Tibial nerve (tissue), 4 donors: ENCODE measurements at places on chromosomes 7 and 10.
A peak's percentile ranks its signal among the peaks of the same experiment; 100 is the strongest.

- no peak for DNase-seq
Observed at GRCh38 chr10:48404646-48405045, 98.2 kb downstream of the MAPK8 start.

DNA sequence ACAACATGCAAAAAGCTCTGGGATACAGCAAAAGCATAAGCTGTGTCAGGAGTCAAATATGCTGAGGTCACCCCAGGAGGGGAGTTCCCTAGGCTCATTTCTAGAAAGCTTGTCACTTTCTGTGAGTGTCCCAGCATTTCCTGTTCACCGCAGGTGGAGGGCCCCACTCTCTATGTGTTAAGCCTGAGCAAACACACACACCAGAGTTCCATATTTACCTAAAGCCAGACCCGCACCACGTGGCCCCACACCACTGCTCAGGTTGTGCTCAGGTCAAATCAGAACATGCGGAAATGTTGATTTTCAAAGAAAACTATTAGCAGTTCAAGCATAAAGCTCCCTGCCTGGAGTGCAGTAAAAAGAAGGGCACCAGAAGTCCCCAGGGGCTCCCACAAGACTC, 259.6 kb upstream of the PPP2R2D start:
- DNase-seq: no peak

- no peak for DNase-seq
Observed at GRCh38 chr10:129544205-129545202, 77.5 kb downstream of the MGMT start.

DNA sequence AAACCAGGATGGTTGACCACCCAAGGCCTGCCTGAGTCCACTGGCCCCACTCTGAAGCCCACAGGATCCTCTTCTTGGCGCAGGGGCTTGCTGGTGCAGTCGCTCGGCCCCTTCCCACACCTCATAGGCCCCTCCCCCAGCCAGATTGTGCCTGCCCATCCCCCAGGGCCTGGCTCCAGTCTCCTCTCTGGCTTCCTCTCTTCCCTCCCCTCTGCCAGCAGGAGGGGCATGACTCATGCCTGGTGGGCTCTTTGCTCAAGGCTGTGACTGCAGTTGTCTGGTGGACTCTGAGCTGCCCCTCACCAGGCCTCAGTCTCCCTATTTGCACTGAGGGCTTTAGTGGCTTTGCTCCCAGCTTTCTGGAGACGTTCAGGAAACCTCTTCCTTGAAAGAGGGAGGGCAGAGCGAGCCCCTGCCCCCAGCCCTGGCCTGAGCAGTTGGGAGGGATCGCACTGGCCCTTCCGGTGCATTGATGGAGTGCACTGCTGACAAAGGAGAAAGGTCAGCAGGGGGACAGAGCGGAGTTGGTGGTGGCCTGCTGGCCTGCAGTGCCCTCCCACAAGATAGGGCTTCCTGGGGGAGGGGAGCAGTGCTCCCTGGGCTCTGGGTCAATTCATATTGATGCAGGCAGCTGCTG, 60.7 kb downstream of the ZMIZ1 start:
- no peak for DNase-seq

DNA sequence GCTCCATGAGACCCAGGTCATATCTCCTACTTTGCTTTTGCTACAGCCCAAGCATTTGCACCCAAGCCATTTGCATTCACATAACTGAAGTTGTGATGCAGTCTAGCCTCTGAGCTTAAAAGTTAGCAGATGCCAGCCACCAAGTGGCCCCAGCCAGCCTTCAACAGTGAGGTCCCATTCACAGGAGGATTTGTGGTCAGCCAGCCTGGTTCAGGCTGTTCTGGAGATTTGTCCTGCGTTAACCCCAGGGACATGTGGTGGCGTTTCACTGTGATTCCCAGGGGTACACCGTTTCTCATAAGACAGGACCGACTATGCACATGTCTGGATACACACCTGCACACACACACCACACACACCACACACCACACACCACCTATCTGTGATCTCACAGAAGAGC, 51.2 kb downstream of the GPR26 start:
- no peak for DNase-seq

DNA sequence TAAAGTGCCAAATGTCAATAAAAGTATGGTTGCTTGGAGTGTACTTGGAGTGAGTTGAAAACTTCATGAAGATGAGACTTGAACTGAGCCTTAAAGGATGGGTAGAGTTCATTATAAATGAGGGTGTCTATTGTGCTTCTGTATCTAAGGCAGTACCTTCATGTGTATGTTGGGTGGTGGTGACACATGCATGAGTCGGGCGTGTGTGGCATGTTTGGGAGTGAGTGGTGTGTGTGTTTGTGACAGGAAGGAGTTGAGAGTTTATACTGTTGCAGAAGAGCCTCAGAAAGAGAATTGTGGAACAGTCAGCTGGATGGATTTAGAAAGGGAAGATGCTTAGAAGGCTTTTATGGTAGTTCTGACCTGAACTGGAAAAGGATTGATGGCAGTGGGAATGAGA, 6.0 kb upstream of the ZRANB1 start:
- DNase-seq: no peak

DNA sequence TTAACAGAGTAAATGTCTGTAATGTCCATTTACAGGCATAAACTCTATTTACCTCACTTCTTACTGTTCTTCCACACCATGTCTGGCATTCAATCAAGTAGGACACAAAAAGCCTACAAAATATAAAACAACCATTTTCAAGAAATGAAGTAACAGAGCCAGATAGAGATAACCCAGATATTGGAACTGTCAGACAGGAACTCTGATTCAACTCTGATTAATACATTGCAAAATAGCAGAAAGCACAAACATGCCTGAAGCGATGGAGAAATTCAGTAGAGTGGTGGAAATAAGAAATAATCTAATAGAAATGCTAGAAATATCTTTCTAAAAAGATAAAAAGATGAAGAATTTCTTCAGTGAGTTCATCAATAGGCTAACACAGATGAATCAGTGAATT, 964.4 kb downstream of the PCDH15 start:
- no peak for DNase-seq

DNA sequence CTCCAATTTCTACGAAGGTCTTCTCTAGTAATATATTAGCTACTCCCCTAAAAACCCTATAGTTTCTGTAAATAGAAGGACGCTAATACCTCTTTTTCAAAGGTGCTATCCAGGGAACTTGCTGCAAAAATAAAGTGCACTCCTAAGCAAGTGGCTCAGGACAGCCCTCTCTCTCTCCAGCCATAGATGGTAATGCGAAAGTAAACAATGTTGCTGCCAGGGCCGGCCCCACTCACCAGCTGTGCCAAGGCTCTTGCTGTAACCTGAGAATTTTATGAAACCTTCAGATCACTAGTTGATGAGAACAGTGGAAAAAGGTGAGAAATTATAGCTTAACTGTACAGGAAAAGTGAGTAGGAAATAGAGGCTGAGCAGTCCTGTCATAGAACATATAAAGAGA, 10.9 kb upstream of the TAS2R39 start:
- no peak for DNase-seq

DNA sequence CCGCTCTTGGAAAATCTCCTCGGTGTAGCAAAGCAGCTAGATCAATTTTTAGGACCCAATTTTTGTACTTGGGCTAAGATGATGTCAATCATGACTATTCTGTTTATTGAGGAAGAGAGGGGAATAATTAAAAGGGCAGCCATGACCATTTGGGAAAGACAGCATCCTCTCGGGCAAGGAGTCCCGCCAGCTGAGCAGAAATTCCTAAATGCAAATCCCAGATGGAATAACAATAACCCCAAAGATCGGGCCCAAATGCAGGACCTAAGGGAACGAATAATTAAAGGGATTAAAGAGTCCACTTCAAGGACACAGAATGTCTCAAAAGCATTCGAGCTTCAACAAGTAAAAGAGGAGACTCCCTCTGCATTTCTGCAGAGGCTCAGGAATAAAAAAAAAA, 18.7 kb downstream of the COL17A1 start:
- DNase-seq: no peak

DNA sequence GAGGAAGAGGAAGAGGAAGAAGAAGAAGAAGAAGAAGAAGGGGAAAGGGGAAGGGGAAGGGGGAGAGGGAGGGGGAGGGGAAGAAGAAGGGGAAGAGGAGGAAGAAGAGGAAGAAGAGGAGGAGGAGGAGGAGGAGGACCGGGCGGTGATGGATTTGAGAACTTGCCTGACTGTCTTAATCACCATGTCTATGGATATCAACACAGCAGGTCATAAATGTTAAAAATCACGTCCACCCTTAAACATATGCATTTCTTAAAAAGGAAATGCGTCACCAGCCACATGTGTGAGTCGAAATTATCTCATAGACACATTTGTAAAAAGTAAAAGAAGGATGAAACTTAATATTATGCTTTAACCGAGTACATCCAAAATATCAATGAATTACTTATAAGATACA, 42.1 kb upstream of the INSIG1 start:
- no peak for DNase-seq

GRCh38 chr7:120256344-120257070, 16.5 kb upstream of the KCND2 start:
- DNase-seq: no peak

GRCh38 chr10:79286318-79286951, 60.8 kb upstream of the PPIF start:
- peak; percentile 54 for DNase-seq

- no peak for DNase-seq
Observed at GRCh38 chr10:24425151-24425550, 216.2 kb downstream of the KIAA1217 start.

GRCh38 chr7:89618274-89618673, 536.0 kb upstream of the STEAP1 start:
- DNase-seq: no peak

GRCh38 chr10:70805619-70806215, 10.0 kb upstream of the SGPL1 start:
- DNase-seq: no peak

DNA sequence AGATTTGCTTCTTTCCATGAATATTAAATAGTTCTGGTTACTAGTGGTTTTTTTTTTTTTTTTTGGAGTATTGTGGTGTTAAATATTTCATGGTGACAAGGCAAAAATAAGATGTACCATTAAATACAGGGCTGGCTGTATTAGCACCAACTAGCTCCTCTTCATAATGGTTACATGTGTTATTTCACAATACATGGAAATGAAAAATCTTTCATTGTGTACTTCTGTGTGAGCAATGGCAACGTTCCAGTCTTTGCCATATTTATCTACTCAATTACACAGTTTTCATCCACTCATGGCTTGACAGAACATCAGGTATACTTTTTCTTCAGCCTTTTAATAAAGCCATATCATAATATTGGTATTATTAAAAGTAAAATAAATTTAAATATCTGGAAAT, 394.7 kb upstream of the GRM3 start:
- no peak for DNase-seq

- DNase-seq: no peak
Observed at GRCh38 chr10:14356921-14357320, 26.2 kb upstream of the FRMD4A start.

GRCh38 chr7:150383710-150384397, 4.7 kb downstream of the ZNF775 start:
- peak; percentile 19 for DNase-seq

GRCh38 chr10:49429458-49429857, 33.6 kb upstream of the DRGX start:
- no peak for DNase-seq

GRCh38 chr10:943334-944033, 12.0 kb upstream of the LARP4B start:
- DNase-seq: no peak

DNA sequence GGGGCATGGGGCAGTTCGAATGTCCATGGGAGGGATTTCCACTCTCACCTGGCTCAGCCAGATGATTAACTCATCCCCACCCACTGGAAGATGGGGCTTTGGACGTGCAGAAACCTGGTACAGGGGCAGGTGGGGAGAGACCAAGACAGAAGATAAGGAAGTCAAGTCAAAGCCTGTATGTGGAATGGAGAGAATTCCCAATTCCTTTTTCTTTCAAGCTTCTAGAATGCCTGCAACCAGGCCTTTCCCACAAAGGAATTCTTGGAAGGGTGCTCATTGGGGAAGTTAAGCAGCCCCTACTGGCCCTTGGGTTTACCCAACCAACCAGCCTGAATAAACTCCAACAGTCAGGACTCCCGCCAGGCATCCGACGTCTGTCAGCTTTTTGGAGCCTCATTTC, 39.1 kb downstream of the CCM2 start:
- DNase-seq: no peak

GRCh38 chr10:78950656-78951587, 117.8 kb upstream of the ZMIZ1 start:
- DNase-seq: no peak

- no peak for DNase-seq
Observed at GRCh38 chr7:14507617-14508016, 394.9 kb downstream of the DGKB start.

DNA sequence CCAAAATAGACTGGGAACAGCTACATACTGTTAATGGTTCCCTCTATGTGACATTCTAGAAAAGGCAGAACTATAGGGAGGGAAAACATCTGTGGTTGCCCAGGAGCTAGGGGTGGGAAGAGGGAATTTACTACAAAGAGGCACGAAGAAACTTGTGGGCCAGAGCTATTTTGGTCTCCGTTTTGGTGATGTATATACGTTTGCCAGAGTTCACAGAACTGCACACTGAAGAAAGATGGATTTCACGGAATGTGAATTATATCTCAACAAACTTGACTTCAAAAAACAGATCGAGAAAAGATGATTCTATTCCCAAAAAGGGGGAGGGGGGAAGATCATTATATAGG, 386 bp upstream of the AS3MT start:
- DNase-seq: no peak

- no peak for DNase-seq
Observed at GRCh38 chr7:24854866-24855265, 97.6 kb upstream of the GSDME start.
